SJCRH30 (cell line): ENCODE measurements at places on chromosomes 1 and 21. TPM values are rescaled to one million over a fixed set of nuclear protein-coding genes. Genes with fewer than 3 reads are reported as not detected.

GRCh38 chr21:16912075-16912474, 600.8 kb upstream of the CXADR start:
- DNase-seq: no peak

GRCh38 chr1:201262963-201263608, 20.2 kb upstream of the PKP1 start:
- no peak for DNase-seq

GRCh38 chr1:92701147-92701546, 83.8 kb downstream of the EVI5 start:
- DNase-seq: no peak

DNA sequence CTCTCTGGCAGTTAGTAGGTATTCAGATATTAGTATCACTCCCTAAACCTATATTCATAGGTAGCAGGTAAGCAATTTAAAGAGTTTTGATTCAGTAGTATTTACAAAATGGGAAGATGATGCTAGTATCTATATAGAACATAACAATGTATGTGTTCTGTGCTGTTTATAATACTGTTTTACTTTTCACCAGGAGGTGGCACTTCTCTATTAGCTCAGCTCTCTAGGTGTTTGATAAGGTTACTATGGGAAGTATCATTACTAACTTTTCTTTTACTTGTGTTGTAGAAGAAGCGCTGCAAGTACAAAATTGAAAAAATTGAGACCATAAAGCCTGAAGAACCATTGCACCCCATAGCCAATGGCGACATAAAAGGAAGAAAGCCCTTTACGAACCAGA, 49.4 kb upstream of the FASLG start:
- DNase-seq: no peak

DNA sequence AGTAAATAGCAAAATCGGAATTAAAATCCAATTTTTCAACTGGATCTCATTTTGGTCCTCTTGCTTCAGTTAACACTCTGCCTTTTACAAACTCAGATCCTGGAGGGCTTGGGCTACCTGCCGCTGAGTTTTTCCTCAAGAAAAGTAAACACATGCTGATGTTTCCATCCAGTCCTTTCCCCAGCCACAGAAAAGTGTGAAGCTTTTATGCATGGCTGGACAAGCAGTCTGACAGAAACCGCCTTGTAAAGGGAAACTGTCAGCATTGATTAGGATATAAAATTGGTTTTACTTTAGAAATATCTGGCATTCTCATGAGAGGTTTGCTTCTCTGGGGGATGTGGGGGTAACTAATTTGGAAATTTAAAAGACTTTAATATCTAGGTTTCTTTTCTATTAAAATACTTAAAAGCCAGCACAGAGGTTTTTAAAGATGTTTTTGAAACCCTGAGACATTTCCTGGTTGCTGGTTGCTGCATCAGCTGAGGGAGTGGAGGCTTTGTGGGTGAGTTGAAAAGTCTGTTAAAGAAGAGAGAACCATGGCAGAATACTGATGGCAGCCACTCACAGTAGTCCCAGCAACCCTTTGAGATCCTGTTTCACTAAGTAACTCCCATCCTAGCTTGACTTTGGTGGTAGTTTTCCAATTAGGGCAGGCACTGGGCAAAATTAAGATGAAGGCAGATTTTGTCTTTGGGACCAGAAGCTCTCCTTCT, 238.3 kb downstream of the PAPPA2 start:
- no peak for DNase-seq

FGR gene
- not detected in 2 replicates for total RNA-seq

OR6N1 gene
- total RNA-seq: not detected in 2 replicates

SH2D5 gene
- 8.4 and 10.7 TPM in 2 replicates for total RNA-seq

LAPTM5 gene
- 31.5 and 34.9 TPM in 2 replicates for total RNA-seq

HES3 gene
- total RNA-seq: not detected in 2 replicates

TRIM45 gene
- 15.9 and 16.1 TPM in 2 replicates for total RNA-seq
